ENCODE measurements at places on chromosomes 16 and 17.

- DNase-seq: no peak
These were observed 65.0 kb upstream of the AXIN2 start for GRCh38 chr17:65626451-65626850.

DNA sequence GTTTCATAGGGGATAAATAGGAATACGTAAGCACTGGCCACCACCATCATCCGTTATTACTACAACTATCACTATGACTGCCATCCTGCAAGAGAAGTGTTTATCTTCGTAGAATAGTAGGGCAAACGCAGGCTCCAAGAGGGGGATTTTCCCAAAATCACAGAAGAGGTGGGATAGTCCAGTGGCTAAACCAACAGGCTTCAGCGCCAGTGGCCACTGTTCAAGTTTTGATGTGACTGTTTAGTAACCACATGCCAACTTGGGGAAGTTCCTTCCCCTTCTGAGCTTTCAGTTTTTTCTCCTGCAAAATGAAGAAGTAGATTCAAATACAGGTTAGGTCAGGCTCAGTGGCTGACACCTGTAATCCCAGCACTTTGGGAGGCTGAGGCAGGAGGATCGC lies 60.7 kb upstream of the GRIN2A start:
- DNase-seq: no peak

- DNase-seq: no peak
These were observed 21.7 kb upstream of the PAFAH1B1 start for GRCh38 chr17:2571523-2572303.

DNA sequence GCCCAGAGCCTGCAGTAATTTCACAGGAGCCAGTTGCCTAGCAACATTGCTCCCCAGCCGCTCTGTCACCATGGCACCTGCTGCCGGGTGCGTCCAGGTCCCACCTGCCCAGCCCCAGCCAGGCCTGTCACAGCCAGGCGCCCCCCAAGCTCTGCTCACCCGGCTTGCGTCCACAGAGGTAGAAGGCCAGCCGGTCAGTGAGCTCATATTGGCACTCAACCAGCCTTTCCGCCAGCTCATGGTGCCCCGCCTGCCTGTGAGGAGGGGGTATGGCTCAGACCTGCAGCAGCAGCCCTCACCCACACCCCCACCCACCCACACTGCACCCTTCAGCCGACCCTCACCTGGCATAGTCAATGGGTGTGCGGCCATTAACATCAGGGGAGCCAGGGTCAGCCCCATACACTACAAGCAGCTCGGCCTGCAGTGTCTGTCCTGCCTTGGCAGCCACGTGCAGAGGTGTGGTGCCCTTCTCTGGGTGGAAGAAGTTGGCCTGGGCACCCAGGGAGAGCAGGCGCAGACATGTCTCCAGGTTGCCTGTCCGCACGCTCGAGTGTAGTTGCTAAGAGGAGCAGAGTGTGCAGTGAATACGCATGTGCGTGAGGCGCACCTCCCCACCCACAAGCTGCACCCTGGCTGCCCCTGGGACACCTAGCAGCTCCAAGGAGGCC lies 7.7 kb downstream of the GIT1 start:
- no peak for DNase-seq

- no peak for DNase-seq
These were observed 110.8 kb upstream of the CDH5 start for GRCh38 chr16:66255647-66256046.

GRCh38 chr16:69932228-69932627 lies 18.9 kb upstream of the CLEC18A start:
- DNase-seq: no peak

DNA sequence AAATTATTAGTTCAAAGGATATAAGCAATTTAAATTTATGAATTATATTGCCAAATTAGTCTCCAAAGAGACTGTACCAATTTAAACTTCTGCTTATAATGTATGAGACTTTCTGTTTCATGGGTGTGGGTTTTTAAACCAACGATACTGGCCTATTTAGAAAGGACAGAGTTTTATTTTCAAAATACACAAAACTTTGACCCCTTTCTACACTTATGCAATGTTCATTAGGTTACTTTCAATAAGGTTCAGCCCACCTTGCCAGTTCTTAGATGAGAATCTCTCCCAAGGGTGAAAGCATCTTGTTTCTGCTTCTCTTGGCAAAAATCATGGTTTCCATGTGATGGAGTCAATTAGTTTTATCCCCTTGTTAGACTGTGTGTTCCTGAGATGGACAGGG lies 84.7 kb downstream of the MYO1D start:
- DNase-seq: no peak

DNA sequence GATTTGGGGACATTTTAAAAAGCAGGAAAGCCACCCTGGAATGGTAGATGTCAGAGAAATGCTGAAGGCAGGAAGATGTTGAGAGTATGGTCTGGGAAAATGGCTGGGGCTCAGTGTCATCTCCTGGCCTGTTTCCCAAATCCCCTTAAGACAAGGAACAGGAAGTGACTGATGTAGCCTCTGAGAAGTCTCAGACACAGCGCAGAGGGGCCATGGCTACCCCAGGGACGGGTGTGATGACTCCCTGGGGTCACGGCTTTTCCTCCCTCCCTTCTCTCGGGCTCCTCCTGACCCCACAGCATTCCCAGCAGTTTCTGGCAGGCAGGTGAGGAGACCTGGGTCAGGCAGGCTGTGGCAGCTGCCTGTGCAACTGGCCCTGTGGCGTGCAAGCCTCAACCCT lies 45.4 kb downstream of the RAP1GAP2 start:
- no peak for DNase-seq

DNA sequence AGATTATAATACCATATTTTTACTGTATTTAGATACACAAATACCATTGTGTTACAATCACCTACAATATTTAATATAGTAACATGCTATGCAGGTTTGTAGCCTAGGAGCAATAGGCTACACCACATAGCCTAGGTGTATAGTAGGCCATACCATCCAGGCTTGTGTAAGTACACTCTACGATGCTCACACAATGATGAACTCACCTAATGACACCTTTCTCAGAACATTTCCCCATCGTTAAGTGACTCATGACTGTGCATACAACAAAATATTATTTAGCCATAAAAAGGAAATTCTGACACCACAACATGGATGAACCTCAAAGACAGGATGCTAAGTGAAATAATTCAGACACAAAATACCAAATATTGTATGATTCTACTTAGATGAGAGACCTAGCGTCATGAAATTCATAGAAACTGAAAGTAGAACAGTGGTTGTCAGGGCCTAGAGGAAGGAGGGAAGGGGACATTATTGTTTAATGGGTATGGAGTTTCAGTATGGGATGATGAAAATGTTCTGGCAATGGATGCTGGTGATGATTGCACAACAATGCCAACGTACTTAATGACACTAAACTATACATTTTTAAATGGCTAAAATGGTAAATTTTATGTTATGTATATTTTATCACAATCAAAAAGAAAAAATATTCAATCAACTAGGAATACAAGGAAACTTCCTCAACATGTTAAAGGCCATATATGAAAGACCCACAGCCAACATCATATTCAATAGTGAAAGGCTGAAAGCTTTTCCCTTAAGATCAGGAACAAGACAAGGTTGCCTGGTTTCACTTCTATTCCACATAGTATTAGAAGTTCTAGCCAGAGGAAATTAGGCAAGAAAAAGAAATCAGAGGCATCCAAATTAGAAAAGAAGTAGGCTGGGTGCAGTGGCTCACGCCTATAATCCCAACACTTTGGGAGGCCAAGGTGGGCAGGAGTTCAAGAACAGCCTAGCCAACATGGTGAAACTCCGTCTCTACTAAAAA lies 5.9 kb upstream of the C16orf87 start:
- no peak for DNase-seq

All from CD4-positive, alpha-beta T cell treated with Interleukin-12 subunit alpha and Interleukin-12 subunit beta, for 1 hour (primary cell).